Brain (organoid and tissue), 16 donors: ENCODE measurements at places on chromosomes 12 and 14. TPM values are rescaled to one million over a fixed set of nuclear protein-coding genes. Genes with fewer than 3 reads are reported as not detected.

GRCh38 chr12:110109037-110109836 lies 14.9 kb upstream of the IFT81 start:
- no peak for DNase-seq

OR4E2 gene
- polyA plus RNA-seq, result not detected

TMEM106C gene
- polyA plus RNA-seq, result 154 TPM

- no peak for DNase-seq
Observed at GRCh38 chr12:115312901-115313300, 628.9 kb upstream of the TBX3 start.

GRCh38 chr14:99566390-99567354 lies 37.3 kb downstream of the CCDC85C start:
- DNase-seq, result no peak

- no peak for DNase-seq
Observed at GRCh38 chr14:89028462-89029134, 204.1 kb downstream of the TTC8 start.

DNA sequence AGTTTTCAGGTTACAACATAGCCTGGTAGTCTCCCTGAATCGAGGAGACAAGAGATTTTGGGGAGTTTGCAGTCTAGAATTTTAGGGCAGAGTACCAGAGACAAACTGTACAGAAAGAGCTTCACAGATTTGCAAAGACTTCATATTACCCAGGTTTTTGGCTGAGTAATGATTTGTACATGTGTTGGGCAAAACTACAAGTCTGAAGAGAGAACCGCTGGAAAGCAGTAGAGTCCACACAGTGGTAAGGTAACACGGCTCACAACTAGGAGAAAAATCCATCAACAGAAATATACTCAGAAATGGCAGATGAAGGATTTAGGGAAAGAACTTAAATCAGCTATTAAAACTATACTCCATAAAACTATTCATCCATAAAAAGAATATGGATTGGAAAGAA lies 25.7 kb downstream of the FBXO33 start:
- DNase-seq, result no peak

- DNase-seq, result no peak
Observed at GRCh38 chr12:113333877-113334785, 778 bp downstream of the SLC8B1 start.

- no peak for DNase-seq
Observed at GRCh38 chr12:94401326-94401725, 58.3 kb downstream of the CEP83 start.

DNA sequence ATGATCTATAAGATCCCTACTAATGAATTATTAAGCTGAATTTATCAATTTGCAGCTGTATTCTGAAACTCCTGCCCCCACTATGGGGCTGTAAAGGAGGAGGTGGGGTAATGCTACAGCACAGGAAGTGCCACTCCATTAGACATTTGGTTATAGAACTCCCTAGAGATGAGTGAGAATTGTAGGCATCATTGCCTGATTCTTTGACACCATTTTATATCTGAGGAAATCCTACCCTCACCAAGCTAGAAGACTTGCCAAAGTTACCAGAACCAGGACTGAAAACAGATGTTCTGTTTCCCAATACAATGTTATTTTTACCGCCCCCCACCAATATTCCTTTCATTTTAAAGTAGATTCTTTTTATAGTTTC lies 182.4 kb downstream of the EGLN3 start:
- no peak for DNase-seq

DNA sequence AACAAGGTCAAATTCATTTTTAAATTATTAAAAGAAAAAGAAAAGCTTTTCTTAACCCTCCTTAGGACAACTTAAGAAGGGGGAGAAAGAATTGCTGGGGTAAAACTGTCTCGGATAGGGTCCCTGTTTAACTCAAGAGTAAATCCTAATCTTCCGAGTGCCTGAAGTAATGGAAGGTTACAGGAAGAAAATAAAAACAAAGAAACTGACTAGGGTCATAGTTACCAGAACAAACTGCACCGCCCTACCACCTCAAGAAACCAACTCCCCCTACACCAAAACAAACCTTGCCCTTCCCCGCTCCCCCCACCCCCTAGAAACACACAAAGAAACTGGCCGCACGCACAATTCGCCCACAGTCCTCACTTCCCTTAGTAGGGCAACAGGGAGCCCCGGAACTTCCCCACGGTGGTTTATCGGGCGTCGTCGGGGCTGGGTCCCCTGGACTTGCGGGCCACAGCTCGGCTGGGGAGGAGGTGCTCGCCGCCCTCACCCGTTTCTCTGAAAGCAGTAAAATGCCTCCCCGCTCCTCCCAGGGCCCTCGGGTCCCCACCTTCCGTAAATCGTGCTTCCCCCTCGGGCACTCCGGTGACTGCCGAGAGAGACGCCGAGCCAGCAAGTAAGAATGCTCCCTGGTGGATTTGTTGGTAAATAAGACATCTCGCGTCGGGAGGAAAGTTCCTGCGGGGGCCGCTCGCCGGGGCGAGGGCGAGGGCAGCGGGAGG lies 2.4 kb downstream of the SINHCAF start:
- DNase-seq, result no peak

TBX5 gene
- polyA plus RNA-seq, result not detected

AQP6 gene
- 1.4 TPM for polyA plus RNA-seq

GRCh38 chr14:69982220-69982839 lies 103.1 kb downstream of the SMOC1 start:
- DNase-seq, result no peak

- DNase-seq, result no peak
Observed at GRCh38 chr14:87030197-87030596, 962.8 kb downstream of the GALC start.

PAX9 gene
- polyA plus RNA-seq, result 2.8 TPM

GRCh38 chr14:75430526-75430925 lies 2.7 kb downstream of the JDP2 start:
- DNase-seq, result no peak

GRCh38 chr12:126201981-126202537 lies 1136.8 kb downstream of the AACS start:
- DNase-seq, result peak; percentile 89

DNA sequence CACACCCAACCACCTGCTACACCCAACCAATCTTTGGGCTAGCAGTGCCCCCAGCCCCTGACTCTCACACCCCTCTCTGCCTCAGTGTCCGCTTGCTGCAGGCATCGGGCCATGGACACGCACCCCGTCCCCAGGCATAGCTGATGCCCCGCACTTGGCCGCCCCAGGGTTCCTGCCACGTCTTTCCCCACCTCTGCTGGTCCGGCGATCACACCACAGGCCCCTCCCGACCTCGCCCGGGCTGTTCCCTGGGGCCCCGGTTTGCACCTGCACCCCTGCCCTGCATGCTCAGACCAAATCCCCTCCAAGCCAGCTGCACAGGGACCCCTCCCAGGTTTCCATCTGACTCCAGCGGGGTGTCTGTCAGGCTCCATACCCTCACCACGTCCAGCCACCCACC lies 38.3 kb downstream of the BEGAIN start:
- no peak for DNase-seq

DNA sequence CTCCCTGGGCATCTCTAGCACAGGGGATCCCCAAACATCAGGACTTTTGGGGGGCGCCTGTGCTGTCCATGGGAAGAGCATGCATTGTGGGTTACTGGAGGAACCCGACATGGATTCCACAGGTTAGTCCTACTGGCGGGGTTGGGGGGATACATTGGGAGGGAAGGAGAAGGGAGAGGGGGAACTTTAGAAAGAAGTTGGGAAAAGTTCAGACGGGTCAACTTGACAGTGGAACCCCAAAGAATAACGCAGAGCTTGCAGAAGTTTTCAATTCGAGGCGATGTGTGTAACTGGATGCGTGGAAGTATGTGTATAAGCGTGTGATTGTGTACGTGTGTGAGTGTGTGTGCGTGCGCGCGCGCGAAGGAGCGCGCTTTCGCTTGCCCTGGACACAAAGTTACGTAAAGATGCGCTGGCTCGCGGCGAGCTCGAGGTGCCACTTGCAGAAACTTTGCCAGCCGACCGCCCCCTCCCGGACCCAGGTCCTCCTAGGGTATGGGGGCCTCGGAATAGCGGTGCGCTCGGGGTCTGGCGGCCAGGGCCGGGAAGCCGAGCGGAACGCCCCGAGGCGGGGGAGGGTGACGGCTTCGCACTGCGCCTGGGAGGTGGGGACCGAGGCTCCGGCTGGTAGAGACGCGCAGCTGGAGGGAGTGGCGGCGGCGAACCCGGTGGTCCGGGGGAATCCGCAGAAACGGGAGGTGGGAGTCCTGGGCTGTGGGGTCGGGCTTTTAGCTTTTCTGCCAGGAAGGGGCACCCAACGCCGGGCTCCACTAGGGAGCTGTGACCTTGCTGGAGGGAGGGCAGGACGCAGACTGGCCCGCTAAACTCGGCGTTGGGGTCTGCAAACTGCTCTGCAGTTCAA lies 669 bp downstream of the RFX4 start:
- peak; percentile 71 for DNase-seq

GRCh38 chr12:86929962-86930361 lies 673.8 kb upstream of the MGAT4C start:
- no peak for DNase-seq

- no peak for DNase-seq
Observed at GRCh38 chr12:117845271-117845904, 123.4 kb downstream of the KSR2 start.

DNA sequence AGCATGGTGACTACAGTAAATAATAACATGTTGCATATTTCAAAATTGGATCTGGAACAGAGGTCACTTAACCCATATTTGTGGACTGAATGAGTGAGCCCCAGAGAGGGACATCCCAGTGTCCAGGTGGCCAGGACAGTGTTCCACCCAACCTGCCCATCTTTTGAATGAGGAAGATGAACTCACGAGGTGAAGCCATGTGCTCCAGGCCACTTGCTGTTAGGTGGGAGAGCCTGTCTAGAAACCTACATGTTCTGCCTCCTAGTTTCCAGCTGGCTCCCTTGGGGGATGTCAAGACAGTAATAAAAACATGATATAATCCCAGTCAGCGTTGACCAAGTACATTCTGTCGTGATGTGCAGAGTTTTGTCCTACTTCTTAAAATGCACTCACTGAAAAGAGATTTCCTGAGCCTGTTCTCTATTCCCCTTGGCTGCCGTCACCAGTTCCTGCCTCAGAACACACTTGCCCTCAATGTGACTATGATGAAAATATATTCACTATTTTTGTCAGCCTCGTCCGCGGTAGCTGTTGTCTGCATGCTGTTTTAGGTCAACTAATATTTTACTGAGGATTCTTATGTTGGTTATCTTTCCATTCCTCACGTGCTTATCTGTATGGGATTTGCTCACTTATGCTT lies 25.7 kb downstream of the TSPAN9 start:
- peak; percentile 18 for DNase-seq

DNA sequence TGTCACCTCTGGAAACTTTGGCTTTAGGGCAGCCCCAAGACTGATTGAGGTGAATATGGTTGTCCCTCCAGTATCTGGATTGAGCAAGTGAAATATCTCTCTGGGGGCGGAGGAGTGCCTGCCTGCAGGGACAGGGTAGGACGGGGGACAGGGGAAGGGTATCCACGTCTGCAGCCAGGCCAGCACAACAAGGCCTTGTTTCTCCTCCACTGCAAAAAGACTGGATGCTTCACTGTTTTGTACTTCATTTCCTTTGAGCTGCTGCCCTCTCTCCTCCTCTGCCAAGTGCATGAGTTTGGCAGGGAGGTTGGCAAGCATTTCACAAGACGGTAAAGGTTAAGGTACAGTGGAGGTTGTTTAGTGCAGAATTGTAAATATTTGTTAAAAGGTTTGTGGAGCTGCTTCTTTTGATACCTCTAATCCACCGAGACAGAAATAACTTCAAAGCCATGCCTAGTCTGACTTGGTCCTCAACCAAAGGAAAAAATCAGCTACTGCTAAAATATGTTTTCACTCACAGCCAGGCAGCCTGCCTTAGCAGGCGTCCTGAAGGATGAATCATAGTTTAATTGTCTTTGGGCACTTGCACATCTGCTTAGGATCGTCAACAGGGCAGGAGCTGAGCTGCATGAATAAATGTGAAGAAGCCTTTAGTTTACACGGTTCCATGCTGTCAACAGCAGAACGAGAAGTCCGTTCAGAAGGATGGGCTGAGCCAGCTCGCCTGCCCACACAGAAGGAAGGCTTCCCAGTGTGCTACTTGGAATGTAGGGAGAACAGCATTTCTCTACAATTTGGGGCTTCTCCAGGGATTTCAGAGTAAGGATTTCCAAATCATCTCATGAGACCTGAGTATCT lies 269.7 kb downstream of the TTC6 start:
- no peak for DNase-seq

KCNK10 gene
- 15.8 TPM for polyA plus RNA-seq

DNA sequence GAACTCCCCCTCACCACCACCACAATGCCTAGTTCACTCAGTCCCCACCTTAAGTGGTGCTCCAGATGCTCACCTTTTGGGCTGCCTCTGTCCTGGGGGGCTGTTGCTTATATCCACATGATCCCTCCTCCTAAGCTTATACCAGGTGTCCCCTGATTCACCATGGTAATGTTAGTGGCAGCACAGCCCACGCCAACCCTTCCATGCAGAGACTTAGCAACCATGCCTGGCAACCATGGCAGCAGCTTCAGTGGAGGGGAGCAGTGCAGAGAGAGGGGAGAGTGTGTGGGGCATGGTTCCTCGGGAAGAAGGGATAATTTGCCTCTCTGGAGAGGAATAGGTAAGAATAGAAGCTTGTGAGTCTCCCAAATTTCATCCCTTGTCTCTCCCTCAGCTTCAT lies 1.2 kb upstream of the DDN start:
- DNase-seq, result peak; percentile 68

KRT1 gene
- not detected for polyA plus RNA-seq
